Stimulated activated CD4-positive, alpha-beta T cell treated with anti-CD3 and anti-CD28 coated beads, TNF-alpha, amount 100 ng/mL, for 48 hours (primary cell): ENCODE measurements at places on chromosomes 13 and 19.

DNA sequence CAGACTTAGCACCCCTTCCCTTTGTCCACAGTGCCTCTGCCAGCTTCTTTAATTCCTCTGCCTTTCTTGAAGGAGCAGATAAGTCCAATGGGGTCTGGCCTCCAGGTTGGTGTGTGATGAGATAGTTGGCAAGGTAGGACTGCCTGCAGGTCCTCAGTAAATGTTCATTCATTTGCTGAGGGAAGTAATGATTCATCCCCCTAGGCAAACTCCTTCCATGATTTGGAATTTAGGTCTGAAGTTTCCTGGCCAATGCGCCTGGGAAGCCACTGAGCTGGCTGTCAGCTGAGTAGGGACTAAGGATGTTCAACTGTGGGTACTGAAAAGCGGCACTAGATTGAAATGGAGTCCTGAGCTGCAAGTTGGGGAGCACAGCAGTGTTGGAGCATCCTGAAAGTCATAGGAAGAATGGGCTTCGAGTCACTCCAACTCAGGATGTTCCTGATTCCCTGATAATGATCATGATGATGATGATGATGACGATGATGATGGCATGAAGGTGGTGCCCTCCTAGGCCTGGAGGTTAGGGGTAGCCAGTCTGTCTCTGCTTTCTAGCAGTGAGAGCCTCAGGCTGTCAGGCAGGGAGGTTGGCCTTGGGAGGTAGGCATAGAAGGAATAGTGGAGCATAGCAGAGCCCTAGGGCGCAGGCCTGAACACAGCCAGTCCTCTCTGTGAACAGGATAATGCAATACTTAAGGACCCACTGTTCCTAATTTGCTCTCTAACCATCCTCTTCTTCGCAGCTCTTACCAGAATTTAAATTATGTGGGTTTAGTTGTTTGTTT, 44.7 kb downstream of the COL4A2 start:
- DNase-seq, result no peak

DNA sequence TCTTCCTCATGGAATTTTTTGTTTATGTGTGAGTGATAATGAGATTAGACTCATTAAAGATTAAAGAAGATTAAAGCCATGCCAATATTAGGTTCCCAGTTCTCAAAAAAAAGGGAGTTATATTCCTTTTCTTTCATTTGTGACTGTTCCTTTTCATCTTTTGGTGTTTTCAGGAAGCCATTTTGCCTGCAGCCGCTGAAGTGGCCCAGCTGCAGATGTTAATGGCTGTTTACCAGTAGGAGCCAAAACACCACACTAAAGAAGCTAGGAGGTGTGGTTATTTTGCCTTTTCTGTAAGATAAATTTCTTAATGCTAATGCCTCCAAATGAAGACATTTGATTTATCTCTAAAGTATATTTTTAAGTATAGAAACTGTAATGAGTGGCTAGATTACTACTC, 36.3 kb downstream of the ITGBL1 start:
- DNase-seq, result no peak

DNA sequence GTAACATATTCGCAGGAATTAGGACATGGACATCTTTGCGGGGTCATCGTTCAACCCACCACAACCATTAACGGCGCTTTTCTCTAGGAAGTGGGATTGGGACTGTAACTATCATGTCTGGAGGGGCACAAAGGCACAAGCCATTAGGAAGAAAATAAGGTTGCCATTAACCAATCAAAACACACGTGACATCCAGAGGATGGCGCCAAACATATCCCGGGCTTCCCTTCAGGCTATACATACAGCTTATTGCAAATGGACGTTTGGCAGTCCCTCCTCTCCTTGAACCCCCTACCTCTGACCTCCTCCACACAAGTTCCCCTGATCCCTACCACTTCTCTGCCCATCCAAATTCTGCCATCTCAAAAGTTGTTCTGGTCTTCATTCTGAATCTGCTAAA, 26.6 kb upstream of the GSX1 start:
- DNase-seq, result no peak

- DNase-seq, result no peak
Measured at GRCh38 chr19:28465371-28466086, 747.4 kb downstream of the UQCRFS1 start.

DNA sequence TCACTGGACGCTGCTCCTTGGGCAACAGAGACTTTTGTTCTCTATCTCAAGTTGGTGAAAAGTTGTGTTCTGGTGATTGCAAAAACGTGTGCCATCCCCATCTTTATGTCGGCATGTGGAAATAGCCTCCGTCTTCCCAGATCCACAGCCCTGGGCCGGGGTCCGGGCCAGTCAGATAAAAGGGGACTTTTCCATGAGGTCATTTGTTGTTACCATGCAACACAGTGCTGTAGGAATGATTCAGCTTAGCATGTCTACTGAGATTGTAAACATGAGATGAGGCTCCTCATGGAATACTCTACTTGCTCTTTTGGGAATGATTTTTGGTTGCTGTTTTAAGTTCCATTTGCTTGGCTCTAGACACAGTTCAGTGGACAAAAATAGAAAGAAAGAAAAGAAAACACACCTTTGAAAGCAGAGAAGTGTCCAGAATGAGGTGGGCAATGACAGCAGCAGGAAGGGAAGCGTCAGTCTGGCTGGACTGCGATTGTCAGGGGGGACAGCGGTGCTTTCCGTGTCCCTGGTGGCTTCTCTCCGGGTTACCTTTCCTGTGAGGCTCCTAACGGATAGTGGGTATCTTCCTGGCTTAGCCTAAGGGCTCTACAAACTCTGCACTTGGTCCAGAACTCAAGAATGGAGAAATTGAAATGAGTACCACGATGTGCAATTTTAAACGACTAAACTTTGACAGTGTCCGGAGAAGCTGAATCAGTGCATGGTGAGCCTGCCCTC, 91.6 kb downstream of the TEX29 start:
- no peak for DNase-seq
